AG09309 (cell line): ENCODE measurements at places on chromosomes 3 and 15.
A peak's percentile ranks its signal among the peaks of the same experiment; 100 is the strongest.

DNA sequence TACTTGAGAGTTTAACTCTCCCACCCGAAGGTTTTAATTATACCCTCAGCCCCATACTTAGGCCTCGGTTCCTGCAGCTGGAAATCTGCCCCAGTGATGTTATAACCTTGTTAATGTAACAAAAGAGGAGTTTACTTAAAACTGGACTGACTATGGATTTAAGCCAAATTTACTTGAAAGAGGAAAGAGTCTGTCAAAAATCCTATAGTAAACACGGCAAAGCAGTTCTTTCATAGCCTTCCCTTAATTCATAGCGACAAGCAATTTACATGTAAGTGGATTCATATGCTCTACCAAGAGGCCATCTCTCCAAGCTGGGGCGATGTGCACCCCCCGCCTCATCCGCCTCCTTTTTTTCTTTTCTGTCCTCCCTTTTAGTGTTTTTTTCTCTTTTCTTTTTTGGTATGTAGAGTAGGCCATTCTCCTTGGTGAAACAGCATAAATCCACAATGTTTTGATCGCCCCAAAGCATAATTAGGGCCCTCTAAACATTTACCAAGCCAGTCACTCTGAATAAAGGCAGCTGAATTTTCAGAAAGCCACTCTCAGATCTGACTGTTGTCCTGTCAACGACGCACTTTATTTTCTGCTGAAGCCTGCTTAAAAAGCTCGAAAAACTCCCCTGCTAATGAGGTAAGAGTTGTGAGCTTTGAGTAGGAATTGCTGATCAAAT lies 373.1 kb upstream of the WNT5A start:
- DNase-seq, result no peak

GRCh38 chr3:136093771-136094170 lies 102.4 kb downstream of the MSL2 start:
- DNase-seq, result no peak

DNA sequence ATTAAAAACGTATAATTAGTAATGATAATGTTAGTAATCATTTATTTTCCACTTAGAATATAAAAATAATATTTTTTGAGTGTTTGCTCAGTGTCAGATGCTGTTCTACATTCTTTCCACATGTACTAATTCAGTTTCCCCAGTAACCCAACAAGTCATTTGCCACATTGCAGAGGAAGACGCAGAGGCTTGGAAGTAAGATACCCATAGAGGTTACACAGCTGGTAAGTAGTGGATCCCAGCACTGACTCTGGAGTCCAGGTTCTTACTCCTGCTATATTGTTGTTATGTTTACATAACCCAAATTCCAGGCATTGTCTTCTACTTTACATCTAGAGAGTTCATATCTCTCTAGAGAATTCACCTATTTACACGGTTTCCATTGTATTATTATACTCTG lies 48.2 kb upstream of the MYO5C start:
- no peak for DNase-seq

- DNase-seq, result no peak
Measured at GRCh38 chr3:177150218-177150916, 46.9 kb downstream of the TBL1XR1 start.

- peak; percentile 78 for DNase-seq
Measured at GRCh38 chr3:27559835-27560234, 75.7 kb upstream of the SLC4A7 start.

DNA sequence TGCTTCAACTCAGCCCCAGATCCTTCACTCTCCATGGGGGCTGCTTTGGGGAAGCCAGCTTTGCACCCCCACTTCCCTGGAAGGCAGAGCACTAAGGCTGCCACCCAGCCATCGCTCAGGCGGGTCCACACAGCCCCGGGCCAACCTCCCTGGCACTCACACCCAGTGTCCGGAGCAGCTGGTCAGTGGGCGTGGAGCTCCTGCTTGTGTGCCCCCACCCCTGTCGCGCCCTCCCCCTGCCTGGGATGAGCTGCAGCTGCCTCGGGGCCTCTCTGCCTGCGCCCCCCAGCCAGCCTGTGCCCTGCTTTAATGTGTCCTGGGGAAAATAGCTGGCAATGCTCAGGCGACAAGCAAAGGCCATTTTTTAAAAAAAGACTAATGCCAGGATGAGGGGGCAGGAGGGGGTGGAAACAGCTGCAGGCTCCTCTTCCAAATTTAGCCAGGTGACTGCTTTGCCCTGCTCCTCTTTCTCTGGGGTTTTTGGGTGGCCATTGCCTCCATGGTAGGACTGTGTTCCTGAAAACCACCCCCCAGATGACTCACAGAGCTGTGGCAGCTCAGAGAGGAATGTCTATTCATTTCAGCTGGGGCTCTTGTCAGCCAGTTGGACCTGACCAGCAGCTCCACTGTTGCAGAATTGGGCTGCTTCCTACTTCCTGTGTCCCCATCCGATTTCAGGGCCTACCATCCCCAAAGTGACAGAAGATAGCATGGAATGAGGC lies 65.0 kb downstream of the CEMIP start:
- no peak for DNase-seq

DNA sequence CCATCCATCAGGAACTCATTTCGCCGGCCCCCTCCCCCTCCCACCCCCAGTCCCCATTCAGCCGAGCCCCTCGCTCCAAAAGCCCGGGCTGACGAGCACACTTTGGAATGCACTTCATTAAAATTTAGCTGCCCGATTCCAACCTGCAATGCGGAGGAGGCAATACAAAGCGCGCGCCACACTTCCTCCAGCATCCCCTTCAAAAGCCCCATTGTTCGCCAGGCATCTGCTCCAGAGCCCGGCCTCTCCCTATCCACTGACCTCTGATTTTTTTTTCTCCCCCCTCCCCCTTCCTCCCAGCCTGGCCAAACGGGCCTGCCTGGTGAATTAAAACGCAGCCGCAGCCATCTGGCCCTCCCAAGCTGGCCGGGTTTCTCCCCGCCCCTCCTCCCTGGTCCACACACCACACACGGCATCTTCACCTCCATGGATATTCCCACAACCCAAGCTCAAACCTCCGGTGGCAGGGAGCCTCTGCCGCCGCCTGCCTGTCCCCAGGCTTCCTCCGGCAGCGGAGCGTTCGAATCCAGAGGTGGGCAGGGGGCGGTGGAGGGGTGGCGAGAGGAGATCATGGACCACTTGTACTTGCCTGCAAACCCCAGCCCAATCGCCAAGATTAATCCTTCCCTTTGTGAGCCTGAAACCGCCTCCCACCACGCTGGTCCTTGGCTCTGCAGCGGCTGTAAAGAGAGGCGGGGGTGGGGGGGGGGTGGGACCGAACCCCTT lies 441.3 kb downstream of the MAGI1 start:
- no peak for DNase-seq

GRCh38 chr3:176905331-176905730 lies 292.0 kb downstream of the TBL1XR1 start:
- DNase-seq, result no peak

DNA sequence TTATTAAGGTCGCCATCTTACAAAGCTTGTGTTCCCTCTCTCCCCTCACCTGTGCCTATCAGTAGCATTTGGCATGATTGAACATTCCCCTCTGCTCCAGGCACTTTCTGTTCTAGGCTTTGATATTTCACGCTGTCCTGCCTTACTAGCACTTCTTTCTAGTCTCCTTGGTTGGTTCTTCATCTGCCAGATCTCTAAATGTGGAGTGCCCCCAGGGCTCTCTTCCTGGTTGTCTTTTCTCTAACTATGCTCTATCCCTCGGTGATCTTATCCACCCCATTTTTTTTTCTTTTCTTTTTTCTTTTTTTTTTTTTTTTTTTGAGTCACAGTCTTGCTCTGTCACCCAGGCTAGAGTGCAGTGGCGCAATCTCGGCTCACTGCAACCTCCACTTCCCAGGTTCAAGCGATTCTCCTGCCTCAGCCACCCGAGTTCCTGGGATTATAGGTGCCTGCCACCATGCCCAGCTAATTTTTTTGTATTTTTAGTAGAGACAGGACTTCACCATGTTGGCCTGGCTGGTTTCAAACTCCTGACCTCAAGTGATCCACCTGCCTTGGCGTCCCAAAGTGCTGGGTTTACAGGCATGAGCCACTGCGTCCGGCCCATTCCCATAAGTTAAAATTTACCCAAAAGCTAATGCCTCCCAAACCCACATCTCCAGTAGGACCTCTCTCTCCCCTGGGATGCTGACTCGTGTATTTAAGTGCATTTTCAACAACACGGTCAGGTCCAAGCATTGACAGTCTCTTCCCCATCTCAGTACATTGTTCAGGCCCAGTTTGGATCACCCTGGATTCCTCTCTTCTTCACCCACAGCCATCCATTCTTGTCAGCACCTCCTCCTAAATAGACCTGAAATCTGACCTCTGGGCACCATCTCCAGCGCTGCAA lies 5.2 kb downstream of the NUSAP1 start:
- no peak for DNase-seq

- peak; percentile 4 for DNase-seq
Measured at GRCh38 chr3:74883690-74884089, 269.2 kb upstream of the CNTN3 start.

DNA sequence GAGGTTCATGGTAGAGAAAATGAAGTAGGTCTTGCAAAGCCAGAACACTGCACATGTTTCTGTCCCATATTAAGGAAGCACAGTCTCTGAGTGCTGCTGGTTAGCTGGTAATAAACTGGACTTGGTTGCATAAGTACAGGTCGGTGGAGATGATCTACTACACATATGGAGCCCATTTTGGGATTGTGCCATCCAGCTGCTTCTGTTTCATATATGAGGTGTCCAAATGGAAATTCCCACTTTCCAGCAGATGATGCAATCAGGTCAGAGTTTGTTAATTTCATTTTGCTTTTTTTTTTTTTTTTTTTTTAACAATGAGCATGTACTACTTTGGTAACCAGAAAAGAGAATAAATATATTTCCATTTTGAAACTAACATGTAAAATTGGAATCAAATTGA lies 122.6 kb downstream of the SATB1 start:
- peak; percentile 80 for DNase-seq

GRCh38 chr15:27813139-27813538 lies 286.0 kb downstream of the OCA2 start:
- no peak for DNase-seq

DNA sequence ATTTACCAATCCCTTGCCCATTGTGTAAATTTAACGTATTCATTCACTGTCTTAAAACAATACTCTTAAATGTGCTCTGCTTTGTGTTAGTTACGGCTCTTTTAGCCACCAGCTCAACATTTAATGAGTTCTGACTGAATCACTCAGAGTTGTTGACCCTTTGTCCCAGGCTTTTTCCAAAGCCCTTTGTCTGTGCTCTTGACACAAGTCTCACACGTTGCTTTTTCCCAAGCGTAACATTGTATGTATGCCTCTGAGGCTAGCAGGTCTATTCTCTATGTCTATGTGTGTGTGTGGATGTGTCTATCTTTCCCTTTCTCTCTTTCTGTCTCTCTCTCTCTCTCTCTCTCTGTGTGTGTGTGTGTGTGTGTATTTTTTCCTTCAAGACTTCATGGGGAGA lies 435.4 kb upstream of the GOLIM4 start:
- no peak for DNase-seq

DNA sequence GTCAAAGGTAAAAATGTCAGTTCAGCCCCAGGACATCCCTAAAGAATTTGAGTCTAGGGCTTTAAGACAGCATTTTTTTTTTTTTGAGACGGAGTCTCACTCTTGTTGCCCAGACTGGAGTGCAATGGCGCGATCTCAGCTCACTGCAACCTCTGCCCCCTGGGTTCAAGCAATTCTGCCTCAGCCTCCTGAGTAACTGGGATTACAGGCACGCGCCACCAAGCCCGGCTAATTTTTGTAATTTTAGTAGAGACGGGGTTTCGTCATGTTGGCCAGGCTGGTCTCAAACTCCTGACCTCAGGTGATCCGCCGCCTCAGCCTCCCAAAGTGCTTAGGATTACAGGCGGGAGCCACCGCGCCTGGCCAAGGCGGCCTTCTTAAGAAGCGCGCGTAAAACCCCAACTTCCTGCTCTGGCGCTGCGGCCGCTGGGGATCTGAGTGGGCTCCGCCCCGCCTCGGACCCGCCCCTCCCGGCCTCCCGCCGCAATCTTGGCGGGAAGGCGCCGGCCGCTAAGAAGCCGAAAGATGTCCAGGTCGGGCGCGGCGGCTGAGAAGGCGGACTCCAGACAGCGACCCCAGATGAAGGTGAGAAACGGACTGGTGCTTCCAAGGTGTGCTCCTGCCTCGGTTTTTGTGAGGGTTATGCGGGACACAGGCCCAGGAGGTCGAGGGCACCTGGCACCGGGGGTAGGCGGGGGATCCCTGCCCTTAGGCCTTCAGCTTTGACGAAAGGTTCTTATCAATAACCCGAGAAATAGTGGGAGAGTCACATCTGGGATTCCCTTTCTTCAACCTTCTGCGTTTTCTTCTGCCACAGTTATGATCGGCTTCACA lies at the start of gene WDR76:
WDR76 (plus strand) TSS at position 495 of the 834 bp plus-strand sequence; CDS start at position 526, 31 bp downstream.
- DNase-seq, result no peak

GRCh38 chr3:14057701-14058100 lies 67.0 kb downstream of the CHCHD4 start:
- no peak for DNase-seq

- DNase-seq, result no peak
Measured at GRCh38 chr3:14852717-14853116, 34.0 kb downstream of the FGD5 start.

DNA sequence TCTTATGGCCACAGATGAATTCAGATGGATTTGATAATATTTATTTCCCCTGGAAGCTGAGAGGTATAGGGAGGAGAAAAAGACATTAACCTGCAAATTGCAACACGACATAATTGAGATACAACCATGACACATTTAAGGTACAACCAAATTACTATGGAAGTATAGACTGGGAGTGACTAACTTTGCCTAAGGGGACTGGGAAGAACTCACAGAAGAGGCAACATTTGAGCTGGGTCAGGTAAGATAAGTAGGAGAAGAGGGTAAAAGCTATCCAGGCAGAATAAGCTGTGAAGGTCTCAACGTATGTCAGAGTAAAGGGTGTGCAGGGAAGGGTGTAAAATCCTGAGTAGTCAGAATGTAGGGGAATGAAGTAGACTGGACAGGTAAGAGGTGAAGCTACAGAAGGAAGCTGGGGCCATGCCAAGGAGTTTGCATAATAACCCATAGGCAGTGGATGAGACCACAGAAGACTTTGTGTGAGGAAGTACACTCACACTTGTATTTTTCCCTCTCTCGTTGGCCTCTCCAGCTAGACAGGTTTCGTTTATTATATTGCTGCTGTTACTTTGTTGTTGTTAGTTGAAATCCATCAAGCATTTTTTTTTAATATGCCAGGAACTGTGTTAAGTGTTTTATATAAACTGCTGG lies 28.0 kb upstream of the PTX3 start:
- no peak for DNase-seq

DNA sequence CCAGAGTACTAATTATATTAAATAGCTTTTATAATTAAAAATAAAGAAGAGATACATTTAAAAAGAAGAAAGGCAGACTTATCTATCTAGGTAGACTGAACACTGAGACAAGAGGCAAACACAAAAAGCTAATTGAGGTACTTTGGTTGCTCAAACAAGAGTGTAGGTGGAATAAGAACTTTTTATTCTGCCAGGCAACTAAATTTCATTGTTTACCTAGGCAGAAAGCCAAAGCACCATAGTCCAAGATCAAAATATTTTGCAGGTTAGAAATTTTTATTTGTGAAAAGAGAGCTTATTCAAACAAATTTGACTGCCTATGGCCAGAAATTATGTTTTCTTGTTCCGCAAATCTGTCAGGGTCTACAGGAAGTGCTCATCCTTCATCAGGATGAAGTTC lies 499.6 kb upstream of the GBE1 start:
- no peak for DNase-seq

- DNase-seq, result no peak
Measured at GRCh38 chr15:80838666-80839065, 59.5 kb downstream of the CEMIP start.
